ENCODE measurements at places on chromosomes 16 and 17.
A peak's percentile ranks its signal among the peaks of the same experiment; 100 is the strongest.

GRCh38 chr17:17514361-17514992, 18.3 kb upstream of the RASD1 start:
- DNase-seq, result no peak

DNA sequence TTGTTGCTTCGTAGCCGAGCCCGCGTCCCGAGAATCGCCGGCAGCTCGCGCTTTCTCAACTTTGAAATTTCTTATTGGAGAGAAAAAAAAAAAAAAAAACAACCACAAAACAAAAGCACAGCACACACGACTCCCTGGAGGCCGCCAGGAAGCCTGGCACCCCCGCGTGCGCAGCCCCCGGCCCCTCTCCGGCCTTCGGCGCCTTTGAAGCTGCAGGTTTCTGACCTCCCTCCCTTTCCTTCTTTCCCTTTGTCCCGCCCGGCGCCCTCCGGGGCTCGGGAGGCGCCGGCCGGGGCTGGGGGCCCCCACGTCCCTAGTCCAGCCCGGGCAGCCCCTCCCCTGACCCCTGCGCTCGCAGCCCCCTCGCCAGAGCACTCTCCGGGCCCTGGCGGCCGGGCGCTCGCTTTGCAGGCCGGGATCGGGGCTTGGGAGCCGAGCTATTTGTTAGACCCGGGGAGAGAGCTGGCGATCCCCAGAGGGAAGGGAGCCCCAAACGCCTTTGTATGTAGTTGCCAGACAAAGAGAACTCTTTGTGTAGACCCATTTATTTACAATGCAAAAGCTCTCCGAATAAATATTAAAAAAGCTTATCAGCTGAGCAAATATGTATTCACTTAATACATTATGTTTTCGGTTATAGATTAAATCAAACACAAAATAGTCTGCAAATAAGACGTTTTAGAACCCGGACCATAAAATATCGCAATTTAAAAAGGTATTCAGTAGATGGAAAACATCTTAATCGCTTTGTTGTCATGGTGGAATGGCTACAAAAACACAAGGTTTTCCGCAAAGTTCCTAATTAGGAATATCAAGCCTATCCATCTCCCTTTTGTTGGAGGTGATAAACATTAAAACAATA, 2.3 kb downstream of the BAHCC1 start:
- no peak for DNase-seq

- no peak for DNase-seq
Measured at GRCh38 chr17:58280480-58281217, at the start of gene MPO. Gene MPO (minus strand): TSS chr17:58280935. CDS start chr17:58280758, 177 bp downstream.

GRCh38 chr17:3222505-3222904, 15.0 kb downstream of the OR1A1 start:
- peak; percentile 59 for DNase-seq

DNA sequence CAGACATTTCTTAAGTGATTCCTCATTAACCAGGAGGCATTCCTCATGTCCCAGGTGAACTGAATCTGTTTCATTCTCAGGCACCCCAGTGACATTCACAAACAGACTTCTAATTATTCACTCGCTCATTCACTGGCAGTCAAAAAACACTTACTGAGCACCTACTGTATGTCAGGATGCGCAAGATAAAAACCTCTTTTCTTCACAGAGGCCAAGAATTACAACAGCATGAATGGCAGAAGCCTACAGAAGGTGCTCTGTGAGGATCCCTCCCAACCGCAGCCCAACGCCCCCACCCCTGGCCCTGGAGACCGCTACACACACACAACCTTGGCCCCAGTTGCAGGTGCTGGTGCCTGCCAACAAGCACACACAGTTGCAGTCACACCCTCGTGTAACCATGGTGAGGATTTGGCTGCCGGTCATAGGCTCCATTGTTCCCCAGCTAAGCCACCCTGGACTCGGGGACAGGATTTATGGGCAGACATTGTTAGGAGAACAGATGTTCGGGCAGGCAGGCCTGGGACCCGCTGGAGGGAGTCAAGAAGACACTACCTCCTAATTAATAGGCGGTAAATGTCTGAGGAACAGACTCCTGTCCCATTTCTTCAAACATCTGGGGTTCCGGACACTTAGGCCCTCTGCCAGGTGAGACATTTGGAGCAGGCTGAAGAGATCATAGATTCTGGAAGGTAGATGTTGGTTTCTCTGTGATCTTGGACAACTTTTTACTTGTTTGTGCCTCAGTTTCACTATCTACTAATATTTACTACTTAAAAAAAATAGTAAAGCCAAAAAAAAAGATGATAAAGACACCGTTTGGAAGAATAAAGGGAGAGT, 43.2 kb downstream of the CUEDC1 start:
- no peak for DNase-seq

GRCh38 chr17:41925991-41926590, 4.3 kb upstream of the ODAD4 start:
- no peak for DNase-seq

- no peak for DNase-seq
Measured at GRCh38 chr16:56436258-56436657, 10.9 kb upstream of the AMFR start.

- DNase-seq, result no peak
Measured at GRCh38 chr17:18129041-18129502, 20.5 kb downstream of the MYO15A start.

- peak; percentile 76 for DNase-seq
Measured at GRCh38 chr17:78421534-78422266, 43.3 kb downstream of the PGS1 start.
